ENCODE measurements at places on chromosomes 2 and 18.
A peak's percentile ranks its signal among the peaks of the same experiment; 100 is the strongest.

DNA sequence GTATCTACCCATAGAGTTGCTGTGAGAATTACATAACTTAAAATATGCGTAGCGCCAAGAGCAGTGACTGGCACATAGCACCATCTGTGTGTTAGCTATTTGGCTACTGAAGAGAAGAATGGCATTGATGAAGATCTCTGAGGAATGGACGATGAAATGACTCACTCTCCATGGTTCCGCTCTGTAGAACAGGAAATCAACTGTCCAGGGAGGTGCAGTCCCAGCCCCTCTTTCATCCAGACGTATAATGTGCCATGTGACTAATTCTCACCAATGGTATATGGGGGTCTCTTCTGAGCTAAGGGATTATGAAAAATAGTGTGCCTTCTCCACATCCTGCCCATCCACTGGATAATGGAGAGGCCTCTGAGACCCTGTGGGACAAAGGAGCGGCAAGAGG is 254.8 kb downstream of the CYP26B1 start:
- no peak for DNase-seq

DNA sequence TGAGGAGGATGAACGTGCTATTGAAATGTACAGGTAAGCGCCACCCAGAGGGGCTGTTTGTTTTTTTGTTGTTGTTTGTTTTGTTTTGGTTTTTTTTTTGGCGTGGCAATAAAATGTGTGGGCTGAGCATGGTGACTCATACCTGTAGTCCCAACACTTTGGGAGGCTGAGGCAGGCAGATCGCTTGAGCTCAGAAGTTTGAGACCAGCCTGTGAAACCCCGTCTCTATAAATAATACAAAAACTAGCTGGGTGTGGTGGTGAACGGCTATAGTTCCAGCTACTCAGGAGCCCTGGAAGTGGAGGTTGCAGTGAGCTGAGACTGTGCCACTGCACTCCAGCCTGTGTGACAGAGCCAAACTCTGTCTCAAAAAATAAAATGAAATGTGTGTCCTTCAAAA is 6.2 kb downstream of the PDCL3 start:
- no peak for DNase-seq

- peak; percentile 66 for DNase-seq
Measured at GRCh38 chr2:96145036-96145847, at the start of gene DUSP2. DUSP2 (minus strand) TSS chr2:96145440; CDS start chr2:96145354, 86 bp downstream.

GRCh38 chr2:191845876-191846514 is 893 bp downstream of the CAVIN2 start:
- no peak for DNase-seq

DNA sequence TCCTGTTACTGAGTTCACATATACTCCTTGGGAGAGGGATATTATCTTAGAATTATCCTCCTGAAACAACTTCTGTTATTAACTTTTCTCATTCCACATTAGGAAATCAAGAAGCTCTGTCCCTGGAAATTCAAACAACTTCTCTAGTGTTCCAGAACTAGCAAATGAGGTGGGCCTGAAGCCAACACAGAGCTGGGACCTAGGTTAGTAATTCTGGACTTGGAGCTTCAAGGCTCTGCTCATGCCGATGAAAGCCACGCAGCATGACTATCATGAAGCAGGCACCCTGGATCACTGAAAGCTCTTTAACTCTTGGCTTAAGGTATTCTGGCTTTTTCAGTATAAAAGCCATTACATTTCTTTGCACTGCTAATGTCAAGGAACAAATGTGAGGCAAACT is 242.7 kb downstream of the TGIF1 start:
- no peak for DNase-seq

DNA sequence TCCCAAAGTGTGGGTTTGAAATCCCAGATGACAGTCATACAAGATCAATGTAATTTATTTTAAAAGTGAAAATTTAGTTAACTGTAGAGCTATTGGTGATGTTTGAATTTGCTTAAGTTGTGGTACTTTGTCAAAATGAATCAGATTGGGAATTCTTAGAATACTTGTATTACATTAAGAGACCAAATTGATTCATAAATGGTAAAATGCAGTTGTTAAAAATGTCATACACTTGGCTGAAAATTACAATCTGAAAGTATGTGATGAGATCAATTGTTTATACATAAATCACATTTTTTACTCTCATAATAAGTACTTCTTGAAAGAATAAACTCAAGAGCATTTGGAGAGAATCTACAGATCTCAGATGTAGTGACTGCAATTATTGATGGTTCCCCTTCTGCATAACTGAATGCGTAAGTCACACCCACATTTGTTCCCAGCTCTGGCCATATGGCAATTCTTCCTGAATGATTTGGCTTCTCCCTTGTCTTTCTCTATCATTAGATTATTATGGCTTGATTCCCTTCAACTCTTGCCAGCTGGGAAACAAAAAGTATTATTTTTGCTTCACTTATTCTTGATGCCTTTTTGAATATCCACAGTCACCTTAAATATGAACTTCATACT is 558.5 kb downstream of the CPS1 start:
- no peak for DNase-seq

DNA sequence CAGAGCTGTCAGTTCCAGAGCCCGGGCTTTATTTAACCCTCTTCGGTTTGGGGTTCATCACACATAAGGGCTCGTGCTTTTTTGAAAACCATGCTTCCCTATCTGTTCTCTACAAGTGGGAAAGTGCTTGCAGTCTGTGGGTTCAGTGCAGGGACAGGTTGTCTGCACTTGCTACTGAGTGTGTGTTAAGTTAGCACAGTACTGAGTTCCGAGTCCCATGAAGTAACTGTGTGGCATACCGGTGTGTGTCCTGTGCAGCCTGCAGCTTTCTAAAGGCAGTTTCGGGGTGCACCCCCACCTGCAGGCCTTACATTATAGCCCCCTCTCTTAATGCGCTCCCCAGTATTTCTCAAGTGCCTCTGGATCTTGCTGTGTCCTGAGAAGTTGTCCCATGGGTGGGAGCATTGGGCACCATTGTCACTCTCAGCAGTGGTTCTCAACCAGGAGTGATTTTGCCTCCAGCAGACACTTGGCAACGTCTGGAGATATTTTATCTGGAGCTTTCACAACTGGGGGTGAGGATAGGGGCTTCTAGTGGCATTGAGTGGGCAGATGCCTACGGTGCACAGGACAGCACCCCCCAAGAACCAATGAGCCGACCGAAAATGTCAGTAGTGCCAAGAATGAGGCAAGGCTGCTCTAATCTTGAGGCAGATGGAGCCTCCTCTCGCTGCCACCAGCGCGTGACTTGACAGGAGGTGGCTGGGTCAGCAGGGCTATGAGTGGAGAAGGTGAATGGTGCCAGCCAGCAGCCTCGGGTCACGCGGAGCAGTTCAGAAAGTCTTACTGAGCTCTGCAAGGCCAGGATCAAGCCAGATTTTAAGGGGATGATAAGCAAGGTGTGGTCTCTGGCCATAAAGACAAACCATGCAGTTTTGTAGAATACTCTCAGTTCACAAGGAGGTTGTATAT is 152.2 kb downstream of the SMAD7 start:
- no peak for DNase-seq

DNA sequence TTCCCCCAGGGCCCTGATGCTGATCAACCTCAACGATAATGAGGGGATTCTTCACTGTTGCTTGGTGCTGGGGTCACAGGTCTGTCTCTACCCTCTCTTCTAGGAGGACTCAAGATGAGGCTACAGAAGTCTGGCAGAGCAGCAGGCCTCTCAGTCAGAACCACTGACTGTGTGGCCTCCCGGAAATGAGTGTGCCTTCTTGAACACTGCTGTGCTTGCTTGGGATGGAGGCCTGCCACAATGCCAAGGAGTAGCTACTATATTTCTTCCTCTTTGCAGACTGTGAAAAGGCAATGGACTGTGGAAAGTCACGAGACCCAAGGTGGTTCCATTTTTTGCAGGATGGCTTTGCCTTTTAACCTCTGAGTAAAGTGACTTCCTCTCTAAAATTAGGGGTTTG is 5.8 kb upstream of the HOXD1 start:
- no peak for DNase-seq

DNA sequence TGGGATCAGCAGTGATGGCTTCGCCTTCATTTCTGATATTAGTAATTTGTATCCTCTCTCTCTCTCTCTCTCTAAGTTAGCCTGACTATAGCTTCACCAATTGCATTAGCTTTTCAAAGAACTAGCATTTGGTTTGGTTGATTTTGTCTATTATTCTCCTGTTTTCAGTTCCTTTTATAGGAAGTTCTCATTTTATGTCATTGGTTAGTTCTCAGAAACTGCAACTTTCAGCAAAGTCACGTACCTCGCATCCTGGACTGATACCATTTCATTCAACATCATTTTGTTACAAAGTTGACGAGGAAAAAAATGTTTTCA is 450.8 kb downstream of the EIPR1 start:
- DNase-seq = no peak

GRCh38 chr2:127324635-127325034 is 30.7 kb upstream of the ERCC3 start:
- peak; percentile 17 for DNase-seq

GRCh38 chr18:8899000-8899399 is 193.6 kb downstream of the MTCL1 start:
- DNase-seq = peak; percentile 17

DNA sequence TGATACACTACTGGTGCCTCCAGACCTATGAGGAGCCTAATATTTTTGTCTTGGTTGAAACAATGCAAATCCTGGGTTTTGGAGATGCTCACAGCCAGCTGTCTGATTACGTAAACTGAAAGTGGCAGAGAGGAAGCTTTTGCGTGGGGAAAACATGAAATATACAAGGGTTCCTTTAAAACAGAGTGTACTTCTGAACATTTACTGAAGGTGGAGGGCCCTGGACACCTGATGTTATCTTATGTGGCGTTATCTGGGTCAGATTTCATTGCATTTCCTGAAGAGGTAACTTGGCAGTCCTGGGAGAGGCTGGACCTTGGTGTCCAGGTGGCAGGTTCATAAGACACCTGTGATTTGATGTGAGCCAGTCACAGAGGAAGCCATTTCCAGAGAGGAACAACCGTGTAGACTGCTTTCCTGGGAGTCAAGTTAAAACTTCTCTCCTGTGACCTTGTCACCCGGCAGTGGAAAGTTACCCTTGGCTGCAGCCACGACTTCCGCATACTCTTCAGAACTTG is 105.0 kb downstream of the NEDD4L start:
- no peak for DNase-seq

- no peak for DNase-seq
Measured at GRCh38 chr2:71965530-71965929, 182.1 kb downstream of the CYP26B1 start.

DNA sequence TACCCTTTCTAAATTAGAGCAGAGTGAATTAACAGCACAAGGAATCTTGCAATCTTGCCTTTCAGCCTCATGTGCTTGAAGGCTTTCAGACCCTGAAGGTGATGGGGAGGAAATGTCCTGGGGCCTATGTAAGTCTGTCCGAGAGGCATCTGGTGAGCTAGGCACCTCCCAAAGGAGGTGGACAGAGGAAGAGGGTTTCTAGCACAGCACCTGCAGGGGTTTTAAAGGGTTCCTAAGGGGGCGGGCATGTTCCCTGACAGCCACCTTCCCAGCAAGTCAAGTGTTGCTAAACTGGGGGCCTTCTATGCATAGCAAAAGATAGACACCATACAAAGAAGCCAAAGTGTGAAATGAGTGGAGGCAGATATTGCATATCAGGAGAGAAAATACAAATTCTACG is 88.5 kb downstream of the CDH2 start:
- DNase-seq = no peak

GRCh38 chr18:34600874-34601656 is 109.0 kb upstream of the DTNA start:
- DNase-seq = no peak

DNA sequence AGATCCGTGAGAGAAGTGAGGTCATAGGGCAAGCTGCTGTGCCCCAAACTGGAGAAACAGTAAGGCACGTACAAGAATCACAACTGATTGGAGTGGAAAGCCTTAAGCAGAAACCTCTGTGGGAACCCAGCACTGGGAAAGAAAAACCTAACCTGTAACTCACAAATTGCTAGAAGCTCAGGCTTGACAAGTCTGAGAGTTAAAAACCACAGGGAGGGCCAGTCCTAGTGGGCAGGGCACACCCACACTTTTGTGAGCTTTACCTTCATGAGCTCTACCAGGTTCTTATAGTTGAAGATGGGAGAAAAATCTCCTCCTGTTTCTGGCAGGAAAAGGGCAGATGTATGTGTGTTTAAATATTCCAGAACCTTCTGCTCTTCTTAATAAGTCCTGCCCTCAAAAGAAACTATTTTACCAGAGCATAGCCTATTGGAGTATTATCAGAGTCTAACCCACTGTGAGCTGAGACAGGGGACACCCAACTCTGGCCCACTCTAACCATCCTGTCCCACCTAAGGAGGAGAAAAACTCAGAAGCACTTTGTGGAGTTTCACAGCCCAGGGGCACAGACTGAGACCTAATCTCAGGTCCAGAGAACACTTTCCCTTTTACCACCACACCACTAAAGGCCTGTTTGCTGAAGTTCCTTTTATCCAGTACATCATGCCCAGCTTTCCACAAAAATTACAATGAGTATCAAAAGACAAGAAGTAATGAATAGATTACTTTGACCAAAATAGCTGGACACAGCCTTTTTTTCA is 1265.7 kb upstream of the CHAC2 start:
- no peak for DNase-seq

GRCh38 chr2:45083175-45083574 is 73.9 kb upstream of the SIX2 start:
- peak; percentile 11 for DNase-seq

DNA sequence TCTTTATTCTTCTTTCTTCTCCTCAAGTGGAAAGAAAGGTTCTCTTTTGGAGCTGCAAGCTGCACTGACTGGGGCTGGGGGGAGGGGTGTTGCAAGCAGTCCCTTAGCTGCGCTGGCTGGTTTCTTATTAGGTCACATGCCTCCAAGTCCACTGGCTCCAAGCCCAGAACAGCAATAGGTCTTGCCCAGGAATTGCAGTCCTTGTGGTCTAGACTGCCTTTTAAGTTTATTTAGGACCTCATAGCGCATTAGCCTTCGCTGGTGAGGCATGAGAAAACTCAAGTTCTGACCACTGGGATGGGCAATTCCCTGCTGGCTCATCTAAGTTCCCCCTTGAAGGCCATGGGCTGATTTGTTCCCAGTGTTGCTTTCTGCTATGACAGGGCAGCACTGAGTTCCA is 138.6 kb upstream of the SCN7A start:
- no peak for DNase-seq

Data from DMS 273 treated with DMSO at 0.1 percent for 48 hours (cell line).